ENCODE measurements at places on chromosomes 2 and 18.
A peak's percentile ranks its signal among the peaks of the same experiment; 100 is the strongest.

GRCh38 chr2:39515897-39516346 lies 78.8 kb upstream of the MAP4K3 start:
- no peak for DNase-seq

- no peak for DNase-seq
Observed at GRCh38 chr2:99675130-99675661, 185.4 kb upstream of the REV1 start.

DNA sequence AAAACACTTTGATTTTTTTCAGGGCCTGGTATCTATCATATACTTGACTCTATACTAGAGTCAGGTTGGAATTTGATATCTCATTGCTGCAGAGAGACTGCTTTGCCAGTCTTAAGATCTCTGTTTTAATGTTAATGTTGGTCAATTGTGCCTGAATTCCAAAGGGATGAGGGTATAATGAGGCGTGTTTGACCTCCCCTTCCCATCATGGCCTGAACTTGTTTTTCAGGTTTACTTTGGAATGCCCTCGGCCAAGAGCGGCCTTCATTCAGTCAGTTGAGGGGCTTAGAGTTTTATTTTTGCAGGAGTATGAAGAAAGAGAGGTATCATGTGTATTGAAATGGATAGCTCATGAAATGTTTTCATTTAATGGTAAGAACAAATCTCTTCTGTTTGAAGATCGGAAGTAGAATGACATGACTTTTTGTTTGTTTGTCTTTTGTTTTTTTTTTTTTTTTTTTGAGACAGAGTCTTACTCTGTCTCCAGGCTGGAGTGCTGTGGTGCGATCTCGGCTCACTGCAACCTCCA lies 119.0 kb downstream of the KIAA1328 start:
- no peak for DNase-seq

DNA sequence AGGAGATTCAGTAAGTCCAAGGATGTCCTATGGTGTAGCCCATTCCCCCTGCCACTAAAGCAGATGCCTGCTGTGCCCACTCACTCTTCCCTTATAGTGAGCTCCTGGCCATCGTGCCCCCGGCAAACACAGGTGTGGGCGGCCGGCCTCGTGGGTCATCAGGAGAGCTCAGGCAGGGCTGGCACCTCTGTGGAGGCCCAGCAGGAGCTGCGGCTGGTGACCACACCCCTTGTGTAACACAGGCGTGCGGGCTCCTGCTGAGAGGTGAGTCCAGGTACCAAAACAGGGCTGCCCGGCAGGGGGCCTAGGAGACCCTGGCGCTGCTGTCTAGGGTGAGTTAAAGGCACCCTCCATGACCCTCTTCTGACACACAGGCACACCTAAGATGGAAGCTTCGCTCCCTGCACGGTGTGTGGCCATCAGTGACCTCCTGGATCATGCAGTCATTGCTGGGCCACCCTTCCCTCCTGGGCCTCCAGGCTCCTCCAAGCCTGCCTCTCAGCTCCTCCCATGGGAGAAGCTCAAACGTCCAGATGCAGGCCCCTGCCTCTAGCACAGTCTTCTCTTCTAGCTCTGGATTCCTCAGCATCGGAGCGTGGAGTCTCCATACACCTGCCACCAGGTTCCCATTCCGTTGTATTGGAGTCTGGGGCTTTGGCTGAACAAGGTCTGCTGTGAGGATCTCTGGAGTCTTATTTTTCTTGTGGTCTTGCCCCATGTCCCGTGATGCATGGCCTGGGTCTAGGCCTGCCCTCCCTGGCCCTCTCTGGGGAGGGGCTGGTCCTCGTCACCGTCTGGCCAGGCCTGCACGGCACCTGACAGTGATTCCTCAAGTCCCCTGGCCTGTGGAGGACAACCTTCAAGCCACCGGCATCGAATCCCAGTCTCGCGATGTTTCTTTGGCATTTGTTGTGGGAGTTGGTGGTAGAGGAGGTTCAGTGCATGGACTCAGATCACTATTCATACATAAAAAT lies 246.9 kb downstream of the ACKR3 start:
- DNase-seq, result no peak

- no peak for DNase-seq
Observed at GRCh38 chr2:239949537-239949936, 75.6 kb downstream of the NDUFA10 start.

GRCh38 chr2:72527424-72527823 lies 298.4 kb downstream of the EXOC6B start:
- no peak for DNase-seq

DNA sequence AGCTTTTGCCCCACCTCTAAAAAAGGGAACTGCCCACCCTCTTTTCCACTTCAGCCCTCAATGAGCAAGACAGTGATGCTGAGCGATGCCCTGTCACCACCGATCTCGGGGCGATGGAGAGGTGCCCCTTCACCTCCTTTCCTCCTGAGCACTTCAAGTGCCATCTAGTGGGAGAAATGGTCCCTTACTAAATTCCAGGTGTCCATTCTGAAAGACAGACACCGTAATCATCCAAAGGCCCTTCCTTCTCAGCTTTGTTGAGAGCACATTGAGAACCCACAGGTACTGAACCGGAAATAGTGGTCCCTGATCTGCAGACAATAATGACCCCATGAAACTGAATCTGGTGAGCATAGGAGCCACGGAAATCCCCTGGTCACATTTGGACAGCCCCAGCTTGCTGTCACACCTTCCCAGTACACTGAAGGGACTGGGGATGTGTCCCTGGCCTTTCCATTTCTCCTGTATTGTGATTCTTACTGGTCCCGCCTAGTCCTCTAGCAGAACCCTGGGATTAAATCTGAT lies 38.5 kb downstream of the KCTD18 start:
- peak; percentile 26 for DNase-seq

DNA sequence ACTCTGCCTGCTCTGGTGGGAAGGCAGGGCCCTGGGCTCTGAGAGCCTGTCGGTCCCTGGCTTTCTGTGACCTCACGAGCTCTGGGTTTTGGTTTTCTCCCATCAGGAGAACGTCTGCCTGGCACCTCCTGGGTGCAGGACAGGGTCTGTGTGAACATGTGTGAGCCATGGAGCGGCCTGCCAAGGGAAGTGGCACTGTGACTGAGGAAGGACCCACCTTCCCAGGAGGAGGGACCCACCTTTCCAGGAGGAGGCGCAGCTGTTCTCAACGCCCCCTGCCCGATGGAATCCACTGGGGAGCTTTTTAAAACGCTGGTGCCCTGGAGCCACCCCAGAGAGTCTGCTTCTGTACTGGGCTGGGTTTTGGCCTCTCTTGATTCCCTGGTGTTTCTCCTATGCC lies 168.7 kb downstream of the GLI2 start:
- DNase-seq, result no peak

- DNase-seq, result no peak
Observed at GRCh38 chr2:239722760-239723470, 302.2 kb downstream of the NDUFA10 start.

- no peak for DNase-seq
Observed at GRCh38 chr18:74413836-74414235, 43.3 kb downstream of the DIPK1C start.

DNA sequence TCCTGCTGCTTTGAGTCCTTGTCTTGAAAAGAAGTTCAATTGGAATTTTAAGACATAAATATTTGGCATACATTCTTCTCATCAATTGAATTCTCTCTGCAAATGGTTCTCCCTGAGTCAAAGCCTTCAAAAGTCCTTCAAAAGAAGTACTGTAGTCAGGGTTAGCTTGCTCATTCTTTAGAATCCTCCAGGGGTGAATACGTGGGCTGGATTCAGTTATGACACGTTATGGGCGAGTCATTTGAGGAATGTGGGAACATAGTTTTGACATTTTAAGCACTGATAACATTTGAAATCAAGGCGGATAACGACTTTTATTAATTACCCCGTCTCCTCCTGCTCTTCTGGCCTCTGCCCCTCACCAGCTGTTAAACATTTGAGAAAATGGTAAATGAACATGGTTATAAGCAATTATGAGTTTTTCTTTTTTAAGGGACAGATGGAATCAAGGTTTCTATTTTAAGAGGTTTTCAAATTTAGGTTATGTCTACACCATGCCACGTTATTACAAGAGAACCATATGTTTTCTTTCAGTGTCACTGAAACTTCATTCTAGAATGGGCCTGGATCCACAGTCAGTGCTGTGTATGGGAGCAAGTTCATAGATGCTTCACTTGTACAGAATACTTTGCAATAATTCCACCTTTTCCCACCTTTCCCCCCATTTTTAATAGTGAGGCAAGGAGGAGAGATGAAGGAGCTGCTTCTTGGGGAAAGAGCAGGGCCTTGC lies 273.1 kb downstream of the TSN start:
- DNase-seq, result no peak
